Endothelial cell of umbilical vein (primary cell): ENCODE measurements at places on chromosomes 3 and 15. TPM values are rescaled to one million over a fixed set of nuclear protein-coding genes. Genes with fewer than 3 reads are reported as not detected.
A peak's percentile ranks its signal among the peaks of the same experiment; 100 is the strongest.

TGM4 gene
- 0.11 and 0.16 TPM in 2 replicates for polyA plus RNA-seq

GRCh38 chr3:16146015-16146730 lies 28.3 kb upstream of the GALNT15 start:
- peaks cover 11% of the 10 kb centered on the region for H3K4me1 ChIP-seq
- H3K27me3 ChIP-seq, result no peaks in the 10 kb centered on the region
- no peak overlapping the region for H3K27ac ChIP-seq
- no peak overlapping the region for H3K4me3 ChIP-seq
- no peak for DNase-seq
- no peaks in the 10 kb centered on the region for H3K36me3 ChIP-seq

DNA sequence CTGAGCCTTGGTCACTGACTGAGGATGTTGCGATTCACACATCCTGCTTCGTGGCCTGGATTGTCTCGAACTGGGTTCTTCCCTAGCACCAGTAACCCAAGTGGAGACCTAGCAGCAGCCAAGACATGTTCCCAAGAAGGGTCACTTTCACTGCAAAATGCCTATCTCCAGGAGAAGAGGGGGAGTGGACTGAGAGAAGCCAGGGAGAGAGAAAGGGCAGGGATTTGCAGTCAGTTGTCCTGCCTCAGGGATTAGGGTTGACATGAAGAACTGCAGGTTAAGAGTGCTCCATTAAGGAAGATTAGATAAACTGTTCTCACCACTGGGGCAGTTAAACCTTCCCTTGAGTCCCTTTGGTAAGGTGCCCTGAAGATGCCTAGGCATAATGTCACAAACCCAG lies 5.7 kb upstream of the CD276 start:
- no peak for DNase-seq
- peaks cover 19% of the 10 kb centered on the region for H3K27me3 ChIP-seq
- no peak overlapping the region for H3K4me3 ChIP-seq
- H3K27ac ChIP-seq, result no peak overlapping the region
- no peaks in the 10 kb centered on the region for H3K36me3 ChIP-seq

CCR8 gene
- not detected in 2 replicates for polyA plus RNA-seq

GRCh38 chr3:100254168-100254777 lies 6.5 kb upstream of the TBC1D23 start:
- peak; percentile 75 for DNase-seq
- H3K4me3 ChIP-seq, result no peak overlapping the region
- H3K4me1 ChIP-seq, result no peaks in the 10 kb centered on the region
- no peaks in the 10 kb centered on the region for H3K36me3 ChIP-seq
- H3K27me3 ChIP-seq, result no peaks in the 10 kb centered on the region
- no peak overlapping the region for H3K27ac ChIP-seq

SLC2A2 gene
- not detected in 2 replicates for polyA plus RNA-seq

DNA sequence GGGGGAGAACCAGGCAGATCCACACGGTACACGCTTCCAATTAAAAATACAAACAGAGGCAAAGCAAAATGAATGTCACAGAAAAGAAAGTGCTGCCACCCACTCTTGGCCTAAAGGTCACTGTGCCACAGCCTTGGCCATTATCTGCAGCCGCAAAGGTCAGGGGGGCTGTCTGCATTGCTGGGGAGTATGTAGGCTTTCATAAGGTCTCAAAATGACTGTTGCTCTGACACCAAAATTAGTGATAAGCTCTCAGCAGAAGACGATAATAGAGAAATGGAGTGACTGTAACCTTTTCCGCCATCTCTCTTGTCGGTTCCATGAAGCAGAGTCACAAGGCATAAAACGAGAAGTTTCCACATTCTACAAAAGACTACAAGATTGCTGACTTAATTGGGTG lies 374.2 kb upstream of the ICE2 start:
- no peaks in the 10 kb centered on the region for H3K36me3 ChIP-seq
- no peak overlapping the region for H3K4me3 ChIP-seq
- no peak overlapping the region for H3K27ac ChIP-seq
- DNase-seq, result no peak
- no peaks in the 10 kb centered on the region for H3K4me1 ChIP-seq
- no peaks in the 10 kb centered on the region for H3K27me3 ChIP-seq

DNA sequence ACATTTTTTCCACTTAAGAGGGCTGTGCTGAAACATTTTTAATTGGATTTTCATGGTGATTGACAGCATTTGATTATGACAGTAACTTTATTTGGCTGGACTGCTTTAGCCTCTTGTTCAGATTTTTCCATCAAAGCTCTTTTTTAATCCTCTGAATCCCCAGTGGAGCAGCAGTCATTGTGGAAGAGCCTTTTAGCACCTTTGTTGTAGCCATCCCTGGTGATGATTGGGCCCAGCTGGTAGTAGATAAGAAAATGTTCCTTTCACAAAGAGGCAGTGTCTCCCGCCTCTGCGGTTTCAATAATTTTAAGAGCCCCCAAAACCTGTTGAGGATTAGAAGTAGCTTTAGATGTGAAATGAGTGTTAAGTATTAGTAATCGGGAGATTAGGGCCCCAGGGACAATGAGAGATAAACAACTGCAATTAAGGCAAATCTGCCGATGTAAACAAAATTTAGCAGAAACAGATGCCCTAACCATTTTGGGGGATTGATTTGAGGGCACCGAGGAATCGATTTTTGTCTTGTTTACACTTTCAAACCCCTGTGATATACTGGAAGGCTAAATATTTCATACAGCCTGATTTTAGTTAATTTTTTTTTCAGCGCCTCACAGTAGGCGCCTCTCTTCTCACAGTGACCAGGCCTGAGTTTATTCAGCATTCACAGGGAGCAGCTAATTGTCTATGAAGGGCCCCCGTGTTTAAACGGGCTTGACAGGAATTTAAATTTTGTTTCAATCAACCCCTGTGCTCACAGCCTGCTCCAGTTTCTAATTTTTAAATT lies 43.2 kb upstream of the SKOR1 start:
- H3K4me1 ChIP-seq, result no peaks in the 10 kb centered on the region
- H3K36me3 ChIP-seq, result peaks cover 5% of the 10 kb centered on the region
- no peaks in the 10 kb centered on the region for H3K27me3 ChIP-seq

C3orf85 gene
- polyA plus RNA-seq, result not detected in 2 replicates

DNA sequence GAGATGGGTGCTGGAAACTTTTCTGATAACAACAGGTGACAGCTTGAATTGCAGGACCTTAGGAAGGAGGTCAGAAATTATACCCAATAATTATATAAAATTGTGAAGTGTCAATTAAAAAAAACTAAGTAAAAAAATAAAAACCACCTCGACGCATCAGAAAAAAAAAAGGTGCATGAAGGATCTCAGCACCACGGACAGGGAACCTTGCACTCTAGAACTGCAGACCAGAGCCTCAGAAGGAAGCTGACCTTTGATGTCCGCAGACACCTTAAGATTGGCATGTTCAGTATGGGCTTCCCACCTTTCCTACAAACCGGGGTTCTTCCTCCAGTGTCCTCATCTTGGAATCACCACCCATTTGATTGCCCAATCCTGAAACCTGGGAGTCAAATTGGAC lies 60.9 kb downstream of the SCN10A start:
- H3K4me1 ChIP-seq, result no peaks in the 10 kb centered on the region
- H3K27ac ChIP-seq, result no peak overlapping the region
- no peak for DNase-seq
- H3K4me3 ChIP-seq, result no peak overlapping the region

MUC13 gene
- not detected in 2 replicates for polyA plus RNA-seq

DNA sequence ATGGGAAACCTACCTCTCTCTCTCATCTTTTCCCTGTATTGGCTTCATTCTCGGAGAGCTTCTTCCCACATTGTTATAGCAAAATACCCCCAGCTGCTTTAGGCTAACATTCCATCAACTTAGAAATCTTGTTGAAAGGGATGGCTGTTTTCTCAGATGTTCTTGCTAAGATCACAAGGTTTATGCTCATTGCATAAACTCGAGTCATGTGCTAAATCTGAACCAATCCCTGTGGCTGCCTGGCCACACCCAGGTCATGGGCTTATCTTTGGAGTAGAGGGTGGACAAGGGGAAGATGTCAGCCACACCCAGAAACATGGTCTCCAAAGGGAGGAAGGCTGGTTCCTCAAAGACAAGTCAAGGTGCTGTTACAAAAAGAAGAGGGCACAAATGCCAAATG lies 150.6 kb upstream of the UMPS start:
- no peaks in the 10 kb centered on the region for H3K36me3 ChIP-seq
- H3K27ac ChIP-seq, result no peak overlapping the region
- H3K4me1 ChIP-seq, result no peaks in the 10 kb centered on the region
- DNase-seq, result no peak

CD96 gene
- not detected in 2 replicates for polyA plus RNA-seq

DNA sequence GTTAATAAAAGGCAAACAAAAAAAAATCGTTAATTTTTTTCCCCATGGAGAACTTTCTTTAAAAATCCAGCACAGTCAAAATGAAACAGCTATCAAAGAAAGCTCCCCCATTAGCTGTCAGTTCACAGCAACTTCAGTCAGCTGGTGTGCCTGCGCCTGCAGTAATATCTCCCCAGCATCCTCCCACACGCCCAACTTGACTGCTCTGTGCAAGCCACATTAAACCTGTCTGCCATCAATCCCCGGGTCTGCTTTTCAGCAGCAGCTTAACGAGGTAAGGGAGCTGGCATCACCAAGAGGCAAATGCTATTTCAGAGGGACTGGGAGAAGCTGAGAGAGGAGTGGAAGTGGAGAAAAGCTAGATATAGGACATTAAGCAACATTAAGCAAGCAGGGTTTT lies 337.5 kb downstream of the GAP43 start:
- H3K27ac ChIP-seq, result no peak overlapping the region
- no peak for DNase-seq
- H3K36me3 ChIP-seq, result no peaks in the 10 kb centered on the region
- no peak overlapping the region for H3K4me3 ChIP-seq
- H3K4me1 ChIP-seq, result no peaks in the 10 kb centered on the region

GRCh38 chr3:173268781-173269180 lies 127.7 kb upstream of the SPATA16 start:
- H3K4me1 ChIP-seq, result no peaks in the 10 kb centered on the region
- peaks cover 2% of the 10 kb centered on the region for H3K27me3 ChIP-seq
- no peak overlapping the region for H3K4me3 ChIP-seq

GHSR gene
- polyA plus RNA-seq, result not detected in 2 replicates

GASK1A gene
- 0.04 TPM in 1 of 2 replicates, not detected in the other for polyA plus RNA-seq

DNA sequence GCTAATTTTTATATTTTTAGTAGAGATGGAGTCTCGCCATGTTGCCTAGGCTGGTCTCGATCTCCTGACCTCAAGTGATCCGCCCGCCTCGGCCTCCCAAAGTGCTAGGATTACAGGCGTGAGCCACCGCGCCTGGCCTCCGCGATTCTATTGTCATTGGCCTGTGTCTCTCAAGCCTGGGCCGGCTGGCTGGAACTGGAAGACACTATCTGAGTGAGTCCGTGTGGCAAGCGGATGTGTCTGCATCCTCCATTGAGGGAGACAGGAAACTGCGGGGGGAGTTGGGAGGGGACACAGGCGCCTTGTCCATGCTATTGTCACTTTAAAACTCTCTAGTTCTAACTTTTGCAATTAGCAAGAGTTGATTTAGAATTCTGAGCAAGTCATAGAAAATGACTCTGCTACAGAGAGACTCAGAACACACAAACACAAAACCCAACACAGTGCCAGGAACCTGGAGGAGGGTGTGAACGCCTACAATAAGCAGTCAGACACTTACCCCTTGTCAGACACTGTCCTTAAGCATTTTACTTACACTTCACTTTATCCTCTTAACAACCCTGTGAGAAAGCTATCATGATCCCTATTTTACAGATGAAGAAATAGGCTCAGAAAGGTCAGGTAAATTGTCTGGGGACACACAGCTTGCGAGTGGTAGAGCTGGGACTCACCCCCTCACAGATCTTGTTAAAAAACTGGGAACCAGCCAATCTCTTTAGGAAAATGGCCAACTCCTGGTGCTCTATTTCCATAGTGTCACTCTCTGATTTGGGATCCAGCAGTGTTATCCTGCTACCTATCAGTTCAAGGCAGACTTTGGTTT lies 38.7 kb downstream of the ANP32A start:
- DNase-seq, result peak; percentile 91
- no peaks in the 10 kb centered on the region for H3K27me3 ChIP-seq
- peaks cover 14% of the 10 kb centered on the region for H3K4me1 ChIP-seq
- H3K27ac ChIP-seq, result peak overlapping the region; percentile 68
- H3K4me3 ChIP-seq, result no peak overlapping the region

DNA sequence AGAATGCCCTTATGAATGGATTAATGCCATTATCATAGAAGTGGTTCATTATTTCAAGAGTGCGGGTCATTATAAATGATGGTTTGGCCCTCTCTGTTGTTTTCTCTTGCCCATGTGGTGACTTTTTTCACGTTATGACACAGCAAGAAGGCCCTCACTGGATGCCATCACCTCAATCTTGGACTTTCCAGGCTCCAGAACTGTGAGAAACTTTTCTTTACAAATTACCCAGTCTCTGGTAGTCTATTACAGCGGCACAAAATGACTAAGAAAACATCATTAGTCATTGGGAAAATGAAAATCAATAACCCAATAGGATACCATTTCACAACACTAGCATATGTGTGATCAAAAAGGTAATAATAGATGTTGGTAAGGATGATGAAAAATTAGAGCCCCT lies 119.0 kb upstream of the LPP start:
- no peaks in the 10 kb centered on the region for H3K4me1 ChIP-seq
- no peaks in the 10 kb centered on the region for H3K36me3 ChIP-seq
- DNase-seq, result no peak

VPS39 gene
- polyA plus RNA-seq, result 51.1 and 56.5 TPM in 2 replicates

- H3K27me3 ChIP-seq, result no peaks in the 10 kb centered on the region
- H3K36me3 ChIP-seq, result no peaks in the 10 kb centered on the region
- no peak overlapping the region for H3K4me3 ChIP-seq
- peaks cover 28% of the 10 kb centered on the region for H3K4me1 ChIP-seq
Observed at GRCh38 chr15:74384881-74385643, 17.6 kb upstream of the CYP11A1 start.

DNA sequence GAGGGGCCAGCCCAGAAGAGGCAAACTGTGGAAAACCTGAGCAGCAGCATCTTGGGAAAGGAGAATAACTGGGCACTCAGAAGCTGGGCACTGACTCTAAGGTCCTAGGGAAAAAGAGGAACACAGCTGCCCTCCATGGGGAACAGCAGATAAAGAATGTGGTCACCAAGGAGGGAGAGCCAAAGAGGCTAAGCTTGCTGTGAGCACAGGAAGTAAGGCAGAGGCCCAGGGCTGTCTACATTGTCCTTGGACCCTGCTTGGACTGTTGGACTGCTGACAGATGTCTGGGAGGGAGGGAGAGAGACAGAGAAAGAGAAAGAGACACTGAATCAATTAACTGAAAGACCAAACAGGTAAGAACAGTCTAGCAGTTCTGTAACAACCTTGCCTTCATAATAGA lies 4.5 kb upstream of the MNS1 start:
- no peak overlapping the region for H3K4me3 ChIP-seq
- no peak for DNase-seq
- H3K36me3 ChIP-seq, result no peaks in the 10 kb centered on the region

PARP6 gene
- 53.3 and 60.0 TPM in 2 replicates for polyA plus RNA-seq
